HCT116 (cell line): ENCODE measurements at places on chromosomes 6 and 20.
A peak's percentile ranks its signal among the peaks of the same experiment; 100 is the strongest.

- DNase-seq: no peak
Measured at GRCh38 chr6:41200901-41201763, at the start of gene TREML2. Gene TREML2, minus strand, starts transcription at chr6:41201149. Its CDS starts 141 bp downstream, at chr6:41201008.

GRCh38 chr6:144653885-144654505, 368.9 kb downstream of the UTRN start:
- DNase-seq: no peak

- no peak for DNase-seq
Measured at GRCh38 chr6:39791311-39791710, 865 bp upstream of the DAAM2 start.

GRCh38 chr6:132247381-132248159, 153.7 kb downstream of the MOXD1 start:
- no peak for DNase-seq

- DNase-seq: no peak
Measured at GRCh38 chr6:168343239-168344150, 23.9 kb upstream of the DACT2 start.

DNA sequence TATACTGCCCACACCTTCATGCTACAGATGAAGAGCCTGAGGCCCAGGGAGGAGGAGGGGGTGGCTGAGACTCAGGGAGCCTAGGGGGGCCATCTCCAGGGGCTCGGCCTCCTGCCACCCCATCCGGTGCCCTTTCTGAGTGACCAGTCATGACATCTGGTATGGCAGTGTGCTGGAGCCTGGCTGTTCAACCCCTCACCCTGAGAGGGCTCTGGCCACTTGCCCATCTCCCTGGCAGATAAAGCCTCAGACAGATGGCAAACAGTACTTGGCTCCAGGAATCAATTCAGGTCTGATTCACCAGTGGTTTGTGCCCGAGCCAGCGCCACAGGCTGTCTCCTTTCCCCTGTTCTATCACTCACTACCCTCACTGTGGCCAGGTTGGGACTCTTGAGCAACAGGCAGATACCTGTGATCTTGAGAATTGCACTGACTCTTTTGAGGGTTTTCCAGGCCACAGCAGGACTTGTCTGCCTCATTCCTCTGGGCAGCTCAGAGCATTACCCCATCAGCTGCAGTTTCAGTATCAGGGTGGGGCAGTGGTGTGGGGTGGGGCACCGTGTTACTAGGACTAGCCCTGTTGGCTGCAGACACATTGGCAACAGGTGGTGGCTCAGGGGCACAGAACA, 22.8 kb downstream of the SRSF3 start:
- DNase-seq: peak; percentile 23

- DNase-seq: no peak
Measured at GRCh38 chr20:40810332-40811000, 121.4 kb upstream of the MAFB start.

GRCh38 chr6:36618366-36619355, 24.5 kb downstream of the SRSF3 start:
- no peak for DNase-seq

- DNase-seq: peak; percentile 41
Measured at GRCh38 chr20:50980851-50981713, 22.5 kb downstream of the MOCS3 start.

- DNase-seq: no peak
Measured at GRCh38 chr6:151110576-151110905, 129.2 kb upstream of the AKAP12 start.

- no peak for DNase-seq
Measured at GRCh38 chr6:134003542-134003951, 48.9 kb downstream of the SLC2A12 start.

DNA sequence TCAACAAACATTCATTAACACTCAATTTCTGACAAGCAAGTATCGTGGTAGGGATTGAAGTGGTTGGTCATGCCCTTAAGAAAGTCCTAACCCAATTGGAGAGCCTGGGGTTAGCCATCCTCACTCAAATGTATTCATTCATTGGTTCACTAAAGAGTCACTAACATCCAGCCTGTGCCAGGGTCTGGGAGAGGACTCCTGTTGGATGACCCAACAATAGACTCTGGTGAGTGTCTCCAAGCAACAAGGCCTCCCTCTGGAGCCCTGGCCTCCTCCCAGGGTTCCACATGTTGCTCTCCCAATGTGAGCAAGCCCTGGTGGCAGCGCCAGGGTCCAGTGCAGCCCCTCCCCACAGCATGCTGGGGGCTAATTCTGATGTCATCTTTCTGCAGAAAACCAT, at the start of gene BPIFA3:
BPIFA3 (plus strand) TSS at position 301 of the 400 bp plus-strand sequence. CDS start 185 bp downstream, outside the sequence.
- DNase-seq: no peak

DNA sequence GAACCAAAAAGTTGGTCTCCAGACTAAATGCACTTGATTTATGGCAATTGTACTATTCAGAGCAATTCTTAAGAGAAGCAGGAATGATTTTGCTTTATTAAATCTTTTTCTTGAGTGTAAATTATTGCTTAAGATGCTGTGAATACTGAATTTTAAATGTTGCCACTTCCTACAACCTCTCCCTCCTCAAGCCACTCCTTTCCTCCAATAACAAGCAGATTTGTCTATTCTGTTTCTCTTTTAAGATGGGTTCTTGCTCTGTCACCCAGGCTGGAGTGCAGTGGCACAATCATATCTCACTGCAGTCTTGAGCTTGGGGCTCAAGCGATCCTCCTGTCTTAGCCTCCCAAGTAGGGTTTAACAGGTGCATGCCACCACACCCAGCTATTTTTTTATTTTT, 65.3 kb downstream of the SESN1 start:
- no peak for DNase-seq

DNA sequence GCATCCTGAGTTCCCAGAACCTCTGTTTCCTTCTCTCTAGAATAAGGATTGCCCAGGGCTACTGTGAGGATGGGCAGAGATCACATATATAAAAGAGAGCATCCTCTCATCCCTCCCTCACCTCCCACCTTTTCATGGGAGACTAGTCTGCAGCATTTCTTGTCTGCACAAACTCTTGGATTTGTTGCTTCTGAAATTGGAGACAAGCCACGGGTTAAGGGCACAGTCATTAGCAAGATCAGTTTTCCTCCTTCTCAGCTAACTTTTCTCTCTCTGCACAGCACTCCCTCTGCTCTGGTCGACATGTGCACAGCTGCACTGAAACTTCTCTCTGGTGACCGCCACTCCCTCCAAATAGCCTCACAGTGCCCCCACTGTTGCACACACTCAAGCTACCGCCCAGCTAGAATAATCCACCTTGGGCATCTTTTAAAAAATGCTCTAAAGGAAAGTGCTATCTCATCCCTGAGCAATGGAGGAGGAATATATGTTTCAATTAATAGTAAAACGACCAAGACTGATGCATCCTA, 50.9 kb upstream of the DUSP22 start:
- no peak for DNase-seq

GRCh38 chr20:14295238-14295637, 42.2 kb downstream of the FLRT3 start:
- no peak for DNase-seq

DNA sequence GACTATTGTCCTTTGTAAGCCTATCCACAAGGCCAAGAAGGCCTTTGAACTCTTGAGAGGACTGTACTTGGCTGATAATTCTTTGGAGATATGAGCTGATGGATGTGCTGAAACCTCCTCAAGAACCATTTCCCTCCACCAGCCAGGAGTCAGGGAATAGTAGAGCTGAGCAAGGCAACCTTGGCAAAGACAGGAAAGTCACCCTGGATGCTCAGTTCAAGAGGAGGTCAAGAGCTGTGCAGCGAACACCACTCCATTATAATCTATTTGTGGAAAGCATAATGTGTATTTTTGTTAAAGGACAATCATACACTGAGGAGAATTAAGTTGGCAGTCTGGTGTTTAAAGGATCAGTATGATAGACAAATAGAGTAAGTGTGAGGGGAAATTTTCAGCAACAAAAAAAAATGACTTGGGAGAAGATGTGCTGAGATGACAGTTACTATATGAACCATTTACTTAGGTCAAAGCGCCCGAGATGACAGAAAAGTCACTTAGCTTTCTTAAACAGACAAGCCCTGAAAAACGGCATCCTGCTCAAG, 177.2 kb upstream of the COL21A1 start:
- DNase-seq: no peak

DNA sequence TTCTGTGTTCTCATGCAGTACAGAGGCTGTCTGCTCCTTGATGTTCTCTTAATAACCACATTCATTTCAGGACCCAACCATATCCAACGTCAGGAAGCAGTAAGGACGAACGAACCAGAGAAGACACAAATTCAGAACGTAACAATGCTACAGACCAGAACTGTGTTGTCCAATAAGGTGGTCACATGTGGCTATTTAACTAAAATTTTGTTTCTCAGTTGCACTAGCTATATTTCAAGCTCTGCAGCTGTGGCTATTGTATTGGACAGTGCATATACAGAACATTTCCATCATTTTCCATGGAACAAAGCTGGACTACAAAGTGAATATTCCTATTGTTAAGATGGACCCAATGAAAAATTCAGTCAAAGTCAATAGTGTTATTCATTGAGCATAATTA, 27.0 kb downstream of the MAP7 start:
- no peak for DNase-seq

GRCh38 chr20:24109008-24109407, 120.4 kb upstream of the GGTLC1 start:
- DNase-seq: no peak

GRCh38 chr20:53662595-53662994, 69.0 kb upstream of the ZNF217 start:
- no peak for DNase-seq

DNA sequence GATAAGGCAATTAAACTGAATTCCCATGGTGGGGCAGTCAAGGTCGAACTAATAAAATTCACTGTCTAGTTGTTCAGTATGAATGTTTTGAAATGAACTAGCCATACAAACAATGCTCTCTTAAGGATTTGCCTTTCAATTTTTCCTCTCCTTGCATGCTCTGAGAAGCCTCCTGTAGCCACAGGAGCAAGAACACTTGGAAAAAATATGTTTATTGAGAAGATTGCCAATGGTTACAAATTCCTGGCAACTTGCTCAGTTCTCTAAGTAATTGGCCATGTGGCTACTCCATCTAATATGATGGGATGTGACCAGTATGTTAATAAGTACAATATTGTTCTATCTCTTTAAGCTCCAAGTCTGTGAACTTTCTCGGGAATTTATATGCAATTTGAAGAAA, 49.4 kb downstream of the FUT9 start:
- DNase-seq: no peak

- DNase-seq: no peak
Measured at GRCh38 chr20:25285091-25285647, 37.3 kb downstream of the PYGB start.

- DNase-seq: no peak
Measured at GRCh38 chr20:22502731-22503191, 81.6 kb downstream of the FOXA2 start.

DNA sequence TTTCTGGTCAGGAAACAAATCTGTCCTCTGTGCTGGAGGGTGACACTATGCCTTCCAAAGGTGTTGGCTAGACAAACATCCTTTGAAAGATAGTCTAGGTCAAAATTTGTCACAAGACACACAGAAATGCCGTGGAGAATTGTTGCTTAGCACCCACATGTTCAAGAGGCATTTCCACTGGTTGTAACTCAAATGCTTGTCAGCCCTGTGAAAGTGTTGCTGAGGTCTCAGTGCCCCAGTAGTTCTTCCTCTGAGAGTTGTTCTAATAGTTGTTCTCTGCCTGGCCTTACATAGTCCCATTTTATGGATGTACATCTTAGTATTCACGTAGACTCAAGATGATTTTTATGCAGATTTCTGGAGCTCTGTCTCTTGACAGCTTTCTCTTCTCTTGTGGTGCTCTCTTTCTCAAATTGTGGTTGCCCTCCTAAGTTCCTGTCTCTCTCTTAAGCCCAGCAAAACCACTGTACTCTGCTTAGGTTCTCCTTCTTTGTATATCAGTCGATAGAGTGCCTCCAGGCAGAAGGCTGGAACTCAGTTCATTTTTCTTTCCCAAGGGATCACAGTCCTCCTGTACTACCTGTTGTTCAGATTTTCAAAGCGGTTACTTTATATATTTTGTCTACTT, 39.5 kb upstream of the REV3L start:
- no peak for DNase-seq
